ENCODE measurements at places on chromosomes 12 and 14.

- no peak for DNase-seq
Observed at GRCh38 chr12:113315358-113315757, 19.6 kb downstream of the SLC8B1 start.

- no peak for DNase-seq
Observed at GRCh38 chr12:79665212-79665887, 25.4 kb downstream of the PAWR start.

DNA sequence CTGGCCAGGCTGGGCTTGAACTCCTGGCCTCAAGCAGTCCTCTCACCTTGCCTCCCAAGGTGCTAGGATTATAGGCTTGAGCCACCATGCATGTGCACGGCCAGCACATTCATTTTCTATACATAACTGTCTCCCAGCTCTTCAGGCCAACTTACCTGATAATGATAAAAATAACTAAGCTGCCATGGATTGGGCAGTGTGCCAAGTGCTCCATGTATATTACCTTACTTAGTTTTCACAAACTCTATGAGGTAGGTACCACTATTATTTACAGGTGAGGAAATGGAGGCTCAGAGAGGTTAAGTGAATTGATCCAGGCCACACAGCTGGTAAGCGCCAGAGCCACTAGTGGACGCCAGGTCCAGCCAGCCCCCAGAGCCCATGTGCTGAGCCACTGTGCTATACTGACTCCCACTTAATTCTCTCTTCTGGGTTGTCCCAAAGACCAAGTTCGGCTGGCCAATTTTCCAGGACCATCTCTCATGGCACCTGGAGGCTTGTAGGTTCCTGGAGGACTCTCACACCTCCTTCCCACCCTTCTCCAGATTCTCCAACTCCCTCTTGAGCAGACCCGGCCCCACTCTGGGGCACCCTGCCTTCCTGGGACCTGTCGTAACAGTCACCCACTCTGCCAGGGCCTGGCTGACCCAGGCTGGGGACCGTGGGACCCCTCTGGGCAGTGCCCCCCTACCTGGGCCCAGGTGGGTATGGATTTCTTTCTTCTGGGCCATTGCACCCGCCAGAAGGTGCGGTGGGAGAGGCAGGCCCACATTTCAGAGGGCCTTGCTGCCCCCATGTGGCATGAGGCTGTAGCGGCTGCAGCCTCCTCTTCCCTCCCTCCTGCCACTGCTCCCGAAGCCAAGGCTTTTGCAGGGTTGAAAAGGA, 30.2 kb upstream of the CIPC start:
- peak; percentile 93 for DNase-seq

DNA sequence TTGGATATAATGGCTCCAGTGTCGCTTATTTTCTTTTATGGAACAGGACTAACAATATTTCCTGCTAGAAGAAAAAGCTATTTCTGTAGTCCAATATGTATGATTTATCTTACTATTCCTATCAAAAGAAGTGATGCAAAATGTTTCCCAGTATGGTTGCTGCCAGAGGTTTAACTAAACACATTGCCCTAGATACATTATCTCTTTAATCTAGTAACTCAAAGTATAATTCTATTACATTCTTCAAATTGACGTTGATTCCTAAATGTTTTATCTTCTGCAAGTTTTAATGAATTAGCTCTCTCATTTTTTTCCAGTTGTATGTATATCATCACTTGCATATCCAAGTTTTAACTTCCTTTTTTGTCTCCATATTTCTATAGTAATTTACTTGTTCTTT, 28.2 kb downstream of the GYS2 start:
- DNase-seq, result no peak

DNA sequence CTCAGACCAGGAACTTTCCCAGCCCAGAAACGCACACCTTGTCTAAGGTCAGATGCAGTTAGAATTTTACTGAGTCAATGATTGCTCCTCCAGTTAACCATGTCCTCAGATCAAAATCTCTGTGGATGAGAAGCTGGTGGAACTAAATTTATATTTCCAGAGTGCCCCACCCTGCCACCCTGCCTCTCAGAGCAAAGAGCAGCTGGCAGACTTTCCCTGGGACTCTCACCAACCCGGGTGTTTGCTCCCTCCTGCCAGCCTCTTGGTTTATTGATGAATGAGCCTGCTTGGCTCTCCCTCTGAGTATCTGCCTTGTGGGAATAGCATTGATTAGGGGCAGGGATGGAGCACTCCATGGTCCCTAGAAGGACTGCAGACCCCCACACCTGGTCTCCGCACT, 5.9 kb upstream of the KRT1 start:
- no peak for DNase-seq

- no peak for DNase-seq
Observed at GRCh38 chr14:28879573-28879996, 113.0 kb downstream of the FOXG1 start.

DNA sequence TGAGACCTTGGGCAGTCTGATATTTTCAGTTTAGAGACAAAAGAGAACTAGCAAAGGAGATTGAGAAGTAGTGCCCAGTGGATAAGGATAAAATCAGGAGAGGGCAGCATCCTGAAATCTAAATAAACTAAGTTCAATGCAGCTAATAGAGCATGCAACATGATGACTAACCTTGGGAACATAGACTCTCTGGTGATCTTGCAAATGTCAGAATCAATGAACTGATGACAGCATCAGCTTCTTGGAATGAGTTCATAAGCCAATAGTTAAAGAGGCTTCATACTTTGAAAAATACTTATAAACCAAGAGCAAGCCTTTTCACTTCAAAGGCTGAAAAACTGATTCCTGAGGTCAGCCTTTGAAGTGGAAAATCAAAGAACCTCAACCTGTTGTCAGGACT, 8.2 kb downstream of the TAS2R19 start:
- DNase-seq, result no peak

DNA sequence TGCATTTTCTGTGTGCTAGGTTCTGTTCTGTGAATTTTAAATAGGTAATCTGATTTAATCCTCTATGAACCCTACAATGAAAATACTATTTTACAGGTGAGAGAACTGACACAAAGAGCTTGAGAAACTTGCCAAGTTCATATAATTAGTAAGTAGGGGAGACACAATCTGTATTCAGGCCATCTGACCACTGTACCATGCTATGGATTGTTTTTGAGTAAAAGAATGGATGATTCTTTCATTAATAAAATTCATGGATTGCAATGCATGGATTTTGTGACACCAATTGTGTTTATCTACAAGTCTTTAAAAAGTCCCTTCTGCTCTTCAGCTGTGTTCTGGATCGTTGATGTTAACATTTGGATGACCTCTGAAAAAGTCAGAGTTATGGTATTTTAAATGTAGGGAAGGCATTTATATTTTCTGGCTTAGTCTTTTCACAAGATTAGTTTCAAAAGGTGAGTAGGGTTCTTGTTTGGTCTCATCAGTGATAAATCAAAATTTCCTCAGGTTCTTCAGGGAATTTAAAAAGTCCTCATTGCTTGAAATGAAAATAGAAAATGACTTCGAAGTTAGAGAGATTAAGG, 15.4 kb upstream of the DYRK2 start:
- DNase-seq, result no peak

GRCh38 chr14:106021832-106022231, 495.4 kb downstream of the TMEM121 start:
- no peak for DNase-seq

DNA sequence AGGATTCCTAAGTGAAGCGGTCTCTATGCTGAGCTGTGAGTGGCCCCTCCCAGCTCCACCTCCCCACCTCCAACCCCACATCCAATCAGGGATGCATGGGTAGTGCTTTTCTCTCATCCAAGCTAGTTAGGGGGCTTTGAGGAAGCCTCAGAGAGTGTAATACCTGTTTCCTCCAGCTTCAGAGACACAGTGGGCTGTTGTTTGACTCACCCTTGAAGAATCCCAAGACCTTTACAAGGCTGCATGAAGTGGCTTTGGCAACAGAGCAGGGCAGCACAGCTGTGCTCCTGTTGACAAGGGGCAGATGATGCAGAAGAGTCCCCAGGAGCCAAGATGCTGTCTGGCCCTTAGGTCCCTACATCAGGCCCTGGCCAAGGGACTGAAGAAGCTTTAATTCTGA, 27.1 kb upstream of the CLMN start:
- peak; percentile 85 for DNase-seq

- DNase-seq, result no peak
Observed at GRCh38 chr12:84822525-84822924, 90.1 kb downstream of the SLC6A15 start.

DNA sequence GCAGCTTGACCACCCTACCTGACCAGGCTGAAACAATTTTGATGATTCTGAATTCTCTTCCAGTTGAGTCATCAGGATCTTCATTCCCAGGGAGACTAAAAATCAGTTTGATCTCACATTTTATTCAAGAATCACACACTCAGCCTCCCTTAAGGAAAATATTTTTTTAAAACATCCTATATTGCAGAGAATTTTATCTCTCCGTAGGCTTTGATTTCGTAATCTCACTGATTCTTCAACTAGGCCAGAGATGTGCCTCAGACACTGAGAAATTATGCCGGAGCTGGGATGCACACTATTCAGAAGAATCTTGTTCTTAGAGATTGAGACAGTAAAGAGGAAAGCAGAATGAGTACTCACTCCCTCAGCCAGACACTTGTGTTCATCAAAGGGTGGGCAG, 7.0 kb upstream of the ANO2 start:
- DNase-seq, result no peak

GRCh38 chr12:57875753-57876547, 29.4 kb upstream of the CTDSP2 start:
- no peak for DNase-seq

DNA sequence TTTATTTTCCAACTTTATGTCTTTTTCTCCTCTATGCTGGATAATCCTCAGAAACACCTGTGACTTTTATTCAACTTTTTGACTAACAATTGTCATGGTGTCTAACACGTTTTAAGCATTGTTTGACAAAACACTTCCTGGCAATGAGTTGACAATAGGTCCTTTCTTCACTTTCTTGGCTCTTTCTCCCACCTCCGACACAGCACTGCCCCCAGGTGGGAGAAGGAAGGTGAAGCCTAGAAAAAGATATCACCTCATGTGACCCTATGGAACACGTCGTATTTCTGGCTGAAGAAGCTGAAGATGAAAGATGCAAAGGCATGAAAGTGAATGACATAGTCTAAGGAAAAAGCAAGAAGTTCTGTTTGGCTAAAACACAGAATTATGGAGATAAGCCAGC, 430.0 kb downstream of the ETNK1 start:
- peak; percentile 93 for DNase-seq

GRCh38 chr12:111122458-111122878, 202.1 kb upstream of the MYL2 start:
- DNase-seq, result no peak

GRCh38 chr14:41280745-41281144, 325.9 kb upstream of the LRFN5 start:
- DNase-seq, result no peak

DNA sequence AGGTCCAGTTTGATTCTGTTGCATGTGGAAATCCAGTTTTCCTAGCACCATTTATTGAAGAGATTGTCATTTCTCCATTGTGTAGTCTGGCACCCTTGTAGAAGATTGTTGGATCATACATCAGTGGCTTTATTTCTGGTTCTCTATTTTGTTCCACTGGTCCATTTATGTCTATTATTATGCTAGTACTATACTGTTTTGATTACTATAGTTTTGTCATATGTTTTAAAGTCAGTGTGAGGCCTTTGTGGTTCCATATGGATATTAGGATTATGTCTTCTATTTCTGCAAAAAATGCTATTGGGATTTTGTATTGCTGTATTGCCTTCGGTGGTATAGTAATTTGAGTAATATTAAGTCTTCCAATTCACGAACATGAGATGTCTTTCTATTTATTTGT, 51.4 kb downstream of the LEMD3 start:
- DNase-seq, result no peak

GRCh38 chr12:50059440-50060119, 2.2 kb downstream of the ASIC1 start:
- DNase-seq, result no peak

DNA sequence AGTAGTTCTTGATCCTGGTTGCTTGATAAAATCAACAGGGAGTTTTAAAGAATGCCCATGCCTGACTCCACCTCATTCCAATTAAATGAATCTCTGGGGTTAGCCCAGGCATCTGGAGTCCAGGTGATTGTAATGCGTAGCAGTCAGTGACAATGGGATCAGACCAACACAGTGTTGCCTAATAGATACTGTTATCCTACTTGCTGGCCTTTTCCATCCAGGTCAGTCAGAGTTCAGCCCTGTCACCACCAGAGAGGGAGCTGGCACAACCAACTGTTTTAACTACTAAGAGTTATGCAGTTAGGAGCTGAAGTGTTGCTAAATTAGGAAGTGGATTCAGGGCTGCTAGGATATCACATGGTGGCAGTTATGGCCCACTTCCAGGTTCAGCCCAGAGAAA, 107.1 kb downstream of the GPR135 start:
- DNase-seq, result peak; percentile 66

All from endodermal cell (in vitro differentiated cells).